ENCODE measurements at places on chromosomes 13 and 19. TPM values are rescaled to one million over a fixed set of nuclear protein-coding genes. Genes with fewer than 3 reads are reported as not detected.

WTIP gene
- total RNA-seq = 8.2 TPM

ZNF90 gene
- total RNA-seq = not detected

ZFP30 gene
- 14.1 TPM for total RNA-seq

SHD gene
- total RNA-seq = not detected

CCDC70 gene
- not detected for total RNA-seq

SLC25A15 gene
- 53.3 TPM for total RNA-seq

INSR gene
- total RNA-seq = 3.6 TPM

GRCh38 chr13:108919036-108919907 lies 289.9 kb downstream of the MYO16 start:
- DNase-seq = peak; percentile 79

DNA sequence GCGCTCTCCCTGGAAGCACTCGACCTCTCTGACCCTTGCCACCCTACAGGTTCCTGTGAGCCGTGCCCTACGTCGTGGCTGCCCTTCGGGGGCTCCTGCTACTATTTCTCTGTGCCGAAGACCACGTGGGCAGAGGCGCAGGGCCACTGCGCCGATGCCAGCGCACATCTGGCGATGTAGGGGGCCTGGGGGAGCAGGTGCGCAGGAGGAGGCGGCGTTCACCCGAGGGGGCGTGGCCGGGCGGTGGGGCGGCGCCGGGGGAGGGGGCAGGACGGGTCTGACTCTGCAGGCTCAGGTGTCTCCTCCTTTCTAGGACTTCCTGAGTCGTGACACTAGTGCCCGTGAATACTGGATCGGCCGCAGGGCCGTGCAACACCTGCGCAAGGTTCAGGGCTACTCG lies 26.4 kb downstream of the CLEC4M start:
- DNase-seq = no peak

DNA sequence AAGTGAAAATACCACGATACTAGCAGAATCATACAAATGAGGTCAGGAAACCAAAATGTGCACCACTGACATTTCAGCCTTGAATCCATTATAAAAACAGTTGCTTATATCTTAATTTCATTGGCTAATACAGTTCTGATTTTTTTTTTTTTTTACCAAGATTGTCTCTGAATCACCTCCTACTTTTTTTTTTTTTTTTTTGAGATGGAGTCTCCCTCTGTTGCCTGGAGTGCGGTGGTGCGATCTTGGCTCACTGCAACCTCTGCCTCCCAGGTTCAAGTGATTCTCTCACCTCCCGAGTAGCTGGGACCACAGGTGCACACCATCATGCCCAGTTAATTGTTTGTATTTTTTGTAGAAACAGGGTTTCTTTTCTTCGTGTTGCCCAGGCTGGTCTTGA lies 270.2 kb downstream of the LMO7 start:
- no peak for DNase-seq

- no peak for DNase-seq
Observed at GRCh38 chr13:92768602-92769001, 458.0 kb upstream of the GPC6 start.

GRCh38 chr13:102901056-102901455 lies 55.2 kb downstream of the ERCC5 start:
- DNase-seq = no peak

GRCh38 chr19:8515317-8515716 lies 1.4 kb upstream of the ZNF414 start:
- DNase-seq = no peak

DNA sequence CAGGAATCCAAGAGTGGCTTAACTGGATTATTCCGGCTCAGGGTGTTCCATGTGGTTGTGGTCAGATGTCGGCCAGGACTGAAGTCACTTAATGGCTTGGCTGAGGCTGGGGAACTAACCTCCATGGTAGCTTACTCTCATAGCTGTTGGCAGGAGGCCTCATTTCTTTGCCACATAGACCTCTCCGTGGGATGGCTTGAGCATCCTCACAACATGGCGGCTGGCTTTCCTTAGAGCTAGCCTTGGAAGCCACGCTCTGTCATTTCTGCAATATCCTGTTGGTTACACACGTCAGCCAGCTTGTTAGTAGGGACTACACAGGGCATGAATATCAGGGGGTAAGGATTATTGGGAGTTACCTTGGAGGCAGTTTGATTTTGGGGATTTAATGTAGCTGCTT lies 5.1 kb downstream of the CRX start:
- DNase-seq = no peak

DNA sequence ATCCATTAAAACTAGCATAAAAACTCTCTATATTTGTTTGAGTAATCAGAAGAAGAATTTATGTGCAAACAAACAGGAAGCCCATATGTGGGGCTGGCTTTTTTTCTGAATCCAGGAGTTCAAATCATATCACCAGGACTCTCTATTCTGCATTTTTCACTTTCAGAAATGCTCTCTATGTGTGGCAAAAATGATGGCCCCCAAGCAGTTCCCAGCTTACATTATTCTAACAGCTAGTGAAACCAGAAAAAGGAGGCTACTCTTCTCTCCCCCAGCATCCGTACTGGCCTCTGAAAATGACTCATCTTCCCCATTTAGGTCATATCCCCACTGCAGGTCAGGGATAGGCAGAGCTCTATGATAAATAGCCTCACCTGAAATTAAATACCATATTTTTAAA lies 20.4 kb downstream of the RBM26 start:
- DNase-seq = no peak

DNA sequence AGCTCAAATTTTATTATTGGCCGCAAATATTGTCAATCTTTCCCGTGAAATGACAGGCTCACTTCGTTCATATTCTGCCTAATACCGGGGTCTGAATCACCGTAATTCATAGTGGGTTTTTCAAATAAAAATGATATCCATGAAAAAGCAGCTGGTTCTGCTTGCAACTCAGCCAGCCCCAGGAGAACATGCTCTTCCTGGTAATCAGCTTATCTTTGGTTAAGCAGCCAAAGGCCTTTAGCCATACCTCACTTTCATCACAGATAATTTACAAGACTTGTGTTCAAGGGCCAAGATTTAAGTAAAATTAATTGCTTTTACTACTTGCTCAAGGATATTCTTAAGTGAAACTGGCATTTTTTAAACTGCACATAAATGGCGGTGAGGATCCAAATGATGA lies 22.5 kb downstream of the RNASEH2B start:
- no peak for DNase-seq

DNA sequence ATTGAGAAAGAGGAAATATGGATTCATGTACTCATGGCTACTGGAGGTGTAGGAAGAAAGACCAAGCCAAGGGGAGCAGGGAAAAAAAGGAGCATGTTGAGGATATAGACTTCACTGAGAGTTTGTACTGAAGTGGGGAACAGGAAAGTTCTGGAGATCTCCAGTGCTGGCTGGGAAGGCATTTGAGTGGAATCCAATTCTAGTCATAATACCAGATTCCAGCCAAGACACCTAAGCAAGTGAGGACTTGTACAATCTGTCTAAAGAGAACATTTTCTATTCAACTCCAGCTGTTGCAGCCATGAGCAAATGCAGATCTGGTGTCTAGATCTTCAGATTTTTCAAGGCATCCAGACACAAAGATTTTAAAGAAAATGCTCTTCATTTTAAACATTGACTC lies 412.5 kb downstream of the OXGR1 start:
- no peak for DNase-seq

DNA sequence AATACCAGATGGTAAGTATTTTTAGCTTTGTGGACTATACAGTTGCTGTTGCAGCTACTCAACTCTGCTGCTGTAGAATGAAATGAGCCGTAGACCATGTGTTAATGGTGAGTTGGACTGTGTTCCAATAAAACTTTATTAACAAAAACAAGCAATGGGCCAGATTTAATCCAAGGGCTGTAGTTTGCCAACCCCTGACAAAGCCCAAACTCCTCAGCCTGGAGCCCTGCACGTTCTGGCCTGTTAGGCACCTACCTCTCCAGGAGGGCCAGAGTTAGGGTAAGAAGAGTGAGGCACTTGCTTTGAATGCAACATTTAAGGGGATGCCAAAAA lies 36.7 kb upstream of the CD33 start:
- no peak for DNase-seq

DNA sequence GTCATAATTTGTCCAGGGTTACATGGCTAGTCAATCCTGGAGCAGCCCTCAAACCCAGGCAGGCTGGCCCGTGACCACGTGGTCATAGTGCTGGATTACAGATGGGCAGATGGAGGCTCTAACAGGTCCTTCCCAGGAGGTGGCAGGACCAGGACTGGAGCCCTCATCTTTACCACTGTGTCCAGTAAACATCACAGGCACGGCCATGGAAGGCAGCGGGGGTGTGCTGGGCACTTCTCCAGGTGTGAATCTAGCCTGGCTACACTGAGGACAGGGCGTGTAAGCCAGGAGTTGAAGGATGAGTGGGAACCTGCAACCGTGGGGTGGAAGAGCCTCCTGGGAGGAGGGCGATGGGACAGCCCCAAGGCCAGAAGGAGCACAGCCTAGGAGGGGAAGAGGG lies 6.1 kb downstream of the CIC start:
- no peak for DNase-seq

- no peak for DNase-seq
Observed at GRCh38 chr13:75437582-75438318, 44.2 kb downstream of the TBC1D4 start.

- DNase-seq = no peak
Observed at GRCh38 chr13:113293686-113294085, 3.4 kb upstream of the LAMP1 start.

DNA sequence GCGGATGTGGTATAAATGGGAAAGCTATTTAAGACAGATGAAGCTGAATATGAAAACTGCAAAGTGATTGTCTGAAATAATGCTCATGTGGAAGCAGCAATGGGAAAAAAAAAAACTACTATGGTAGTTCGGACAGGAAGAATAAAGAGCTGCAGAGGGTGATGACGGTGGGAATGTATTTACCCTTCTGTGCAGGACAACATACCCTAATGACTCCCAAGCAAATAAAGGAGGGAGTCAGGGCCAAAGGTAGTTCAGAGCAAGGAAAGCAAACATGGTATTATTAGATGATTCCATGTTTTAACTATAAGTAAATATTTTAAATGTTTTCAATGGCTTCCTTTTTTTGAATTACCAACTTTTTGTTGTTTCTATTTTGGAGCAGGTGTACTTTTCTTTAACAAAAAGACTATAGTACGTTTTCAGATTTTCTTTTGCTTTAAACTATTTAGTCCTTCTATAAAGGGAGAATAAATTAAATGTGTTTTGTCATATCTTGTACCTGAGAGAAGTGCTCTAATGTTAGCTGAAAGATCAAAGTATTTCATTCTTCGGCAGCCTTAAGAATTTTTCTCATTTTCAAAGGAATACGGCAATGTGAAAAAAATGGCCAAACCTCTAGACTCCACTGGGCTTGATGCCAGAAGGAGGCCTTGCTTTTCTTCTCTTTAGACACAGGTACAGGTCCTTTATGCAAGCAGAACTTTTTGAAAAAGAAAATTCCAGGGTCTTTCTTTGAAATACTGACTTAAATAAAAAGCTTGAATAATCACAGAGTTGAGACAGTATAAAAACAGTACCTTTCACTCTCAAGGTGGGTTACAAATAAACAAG lies 67.8 kb upstream of the ZDHHC20 start:
- DNase-seq = no peak

- no peak for DNase-seq
Observed at GRCh38 chr19:6613711-6614110, 22.8 kb upstream of the CD70 start.

DNA sequence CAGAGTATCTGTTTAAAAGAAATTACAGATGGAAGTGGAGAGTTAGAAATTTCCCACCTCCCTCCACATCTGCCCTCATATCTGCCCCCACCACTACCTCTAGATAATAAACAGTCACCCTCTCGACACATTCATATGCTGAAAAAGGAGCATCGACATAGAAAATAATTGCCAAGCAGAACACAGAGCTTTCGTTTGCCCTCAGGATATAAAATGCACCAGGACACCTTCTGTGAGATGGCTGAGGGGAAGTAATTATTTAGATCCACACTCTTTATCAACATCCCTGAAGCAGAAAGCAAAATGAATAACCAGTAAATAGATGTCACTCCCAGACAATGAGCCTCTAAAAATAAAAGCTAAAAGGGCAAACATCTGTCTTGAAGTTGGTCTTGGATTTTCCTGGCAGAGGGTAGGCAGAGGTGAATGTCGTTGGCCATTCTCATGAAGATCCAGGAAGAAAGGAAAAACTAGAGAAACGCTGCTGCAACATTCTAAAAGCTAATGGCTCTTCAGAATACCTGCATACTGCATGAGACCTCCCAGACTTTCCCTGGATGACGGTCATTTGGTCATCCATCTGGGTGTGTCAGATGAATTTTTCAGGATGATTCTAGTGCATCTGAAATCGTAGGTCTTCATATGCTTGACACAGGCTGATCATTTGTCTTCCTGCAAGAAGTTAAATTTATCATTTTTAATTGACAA lies 527.5 kb downstream of the RFC3 start:
- no peak for DNase-seq

GRCh38 chr13:52892925-52893324 lies 44.5 kb upstream of the PCDH8 start:
- DNase-seq = no peak

DNA sequence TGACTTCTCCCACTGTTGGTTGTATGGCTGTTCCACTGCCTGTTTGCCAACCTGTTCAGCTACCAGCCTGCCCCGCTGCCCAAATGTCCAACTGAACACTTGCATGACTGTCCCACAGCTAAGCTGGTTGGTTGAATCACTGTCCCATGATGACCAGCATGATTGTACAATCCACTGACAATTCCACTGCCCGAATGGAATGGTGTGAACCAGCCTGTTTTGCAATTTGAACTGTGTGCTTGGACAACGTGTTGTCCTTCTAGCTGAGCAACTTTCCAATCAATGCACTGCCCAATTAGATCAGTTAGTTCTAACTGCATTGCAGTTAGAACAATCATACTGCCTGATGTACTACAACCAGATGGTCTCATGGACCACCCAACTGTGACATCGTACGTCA lies 8.7 kb downstream of the ADAMTS10 start:
- no peak for DNase-seq

DNA sequence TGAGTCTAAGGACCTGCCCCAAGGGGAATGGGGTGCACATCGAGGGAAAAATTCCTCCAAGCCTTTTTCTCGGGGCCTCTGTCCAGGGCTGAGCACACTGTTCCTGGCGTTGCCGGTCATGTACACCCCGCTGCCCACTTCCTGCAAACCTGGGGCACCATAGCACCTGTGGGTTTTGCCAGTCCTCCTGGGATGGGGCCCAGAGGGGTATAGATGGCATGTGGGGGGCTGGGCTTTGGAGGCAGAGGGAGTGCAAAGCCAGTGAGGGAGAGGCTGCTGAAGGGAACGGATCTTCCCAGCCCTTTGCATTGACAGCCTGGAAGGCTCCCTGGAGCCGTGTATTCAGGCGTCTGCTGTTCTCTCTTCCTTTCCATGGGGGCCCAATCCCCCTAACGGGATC lies 187.3 kb downstream of the ZNF536 start:
- DNase-seq = no peak

GRCh38 chr13:88736026-88736425 lies 1064.9 kb downstream of the SLITRK5 start:
- no peak for DNase-seq

DNA sequence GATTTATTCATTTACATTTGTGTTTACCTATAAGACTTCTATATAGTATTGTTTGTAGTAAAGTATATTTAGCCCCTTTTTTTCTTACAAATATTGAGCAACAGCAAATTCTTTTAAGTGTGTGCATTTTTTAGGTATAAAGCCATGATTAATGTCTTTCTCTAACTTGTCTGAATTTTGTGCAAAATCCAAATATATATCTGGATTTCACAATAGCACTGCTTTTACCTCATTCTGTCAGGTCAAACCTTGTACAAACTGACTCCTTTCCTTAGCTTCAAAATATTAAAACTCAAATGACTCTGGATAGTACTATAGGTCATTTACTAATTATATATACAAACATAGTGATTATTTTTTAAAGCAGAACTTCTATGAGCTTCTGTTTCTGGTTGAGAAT lies 563.0 kb upstream of the SPRY2 start:
- no peak for DNase-seq
